ENCODE measurements at places on chromosomes 7 and 10. TPM values are rescaled to one million over a fixed set of nuclear protein-coding genes. Genes with fewer than 3 reads are reported as not detected.
A peak's percentile ranks its signal among the peaks of the same experiment; 100 is the strongest.

DNA sequence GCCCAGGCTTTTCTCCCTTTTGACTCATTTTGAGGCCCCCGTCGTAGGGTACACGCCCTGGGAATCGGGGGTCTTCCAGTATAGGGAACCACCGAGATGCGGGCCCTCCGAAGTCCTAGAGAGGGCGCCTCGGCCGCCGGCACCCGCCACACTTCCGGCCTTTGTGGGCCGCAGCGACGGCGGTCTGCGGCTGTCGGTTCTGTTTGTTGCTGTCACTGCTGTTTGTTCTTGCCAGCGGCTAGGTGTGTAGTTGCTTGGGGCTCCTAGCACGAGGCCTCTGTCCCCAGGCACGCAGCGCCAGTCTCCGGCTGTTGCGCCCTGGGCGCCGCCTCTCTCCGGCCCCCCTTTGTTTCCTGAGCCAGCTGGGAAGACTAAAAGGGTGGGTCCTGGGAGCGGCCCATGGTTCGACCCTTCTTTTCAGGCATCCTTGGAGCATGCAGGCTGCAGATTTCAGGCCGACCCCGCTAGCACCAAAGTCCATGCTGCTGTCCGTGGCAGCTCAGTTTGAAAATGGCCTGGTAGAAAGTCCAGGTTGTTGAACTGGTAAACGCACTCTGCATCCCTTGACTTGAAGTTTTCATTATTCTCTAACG is 17.8 kb upstream of the ZKSCAN1 start:
- DNase-seq = peak; percentile 58

GRCh38 chr7:7897509-7897908 is 71.1 kb upstream of the GLCCI1 start:
- no peak for DNase-seq

DNA sequence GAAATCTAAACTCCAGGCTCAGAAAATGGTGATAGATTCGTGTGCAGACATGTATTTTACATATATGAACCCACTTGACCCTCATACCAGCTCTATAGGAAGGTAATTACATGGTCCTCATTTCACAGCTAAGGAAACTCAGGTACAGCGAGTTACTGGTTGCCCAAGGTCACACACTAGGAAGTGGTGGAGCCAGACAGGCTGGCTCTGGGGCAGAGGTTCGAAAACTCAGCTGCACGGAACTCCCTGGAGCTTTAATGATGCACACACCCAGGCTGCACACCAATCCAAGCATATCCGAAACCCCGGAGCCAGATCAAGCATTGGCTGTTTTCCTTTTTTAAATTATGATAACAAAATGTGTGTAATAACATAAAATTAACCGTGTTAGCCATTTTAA is 172.4 kb downstream of the COBL start:
- DNase-seq = no peak

GRCh38 chr7:85074-85882 is 107.1 kb upstream of the FAM20C start:
- DNase-seq = no peak

DNA sequence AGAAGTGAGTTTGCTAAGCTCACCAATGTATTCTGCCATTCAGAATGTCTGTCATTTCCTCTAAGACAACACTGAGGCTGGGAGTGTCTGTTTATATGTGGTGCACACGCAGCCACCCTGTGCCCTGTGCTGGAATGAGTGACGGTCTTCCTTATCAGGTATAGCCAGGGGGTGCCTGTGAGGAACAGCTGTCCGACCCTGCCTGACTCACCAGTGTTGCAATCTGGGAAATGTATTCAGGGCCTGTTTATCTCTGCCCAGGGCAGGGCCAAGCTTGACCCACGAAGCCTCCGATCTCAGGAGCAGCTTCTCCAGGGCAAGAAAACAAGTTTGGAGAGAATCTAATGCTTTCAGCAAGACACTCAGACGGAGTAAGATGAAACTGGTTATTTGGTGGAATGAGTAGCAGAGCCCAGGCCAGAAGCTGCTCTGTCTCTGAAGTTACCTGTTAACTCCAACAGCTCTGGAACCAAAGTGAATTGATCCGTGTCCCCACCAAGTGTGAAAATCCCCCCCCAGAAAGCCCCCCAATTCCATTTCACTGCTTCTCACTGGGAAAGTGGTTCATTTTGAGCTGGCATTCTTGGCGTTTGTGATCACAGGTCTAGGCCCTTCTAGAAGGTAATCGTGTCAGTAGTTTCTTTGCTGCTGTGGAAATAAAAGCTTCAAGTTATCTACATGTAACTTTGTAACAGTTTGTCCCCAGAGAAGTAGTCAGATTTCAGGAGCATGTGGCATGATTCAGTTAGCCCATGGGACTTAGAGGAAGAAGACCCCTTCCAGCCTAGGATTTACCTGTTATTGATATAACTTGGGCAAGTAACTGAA is 6.1 kb upstream of the UBE2H start:
- peak; percentile 90 for DNase-seq

DNA sequence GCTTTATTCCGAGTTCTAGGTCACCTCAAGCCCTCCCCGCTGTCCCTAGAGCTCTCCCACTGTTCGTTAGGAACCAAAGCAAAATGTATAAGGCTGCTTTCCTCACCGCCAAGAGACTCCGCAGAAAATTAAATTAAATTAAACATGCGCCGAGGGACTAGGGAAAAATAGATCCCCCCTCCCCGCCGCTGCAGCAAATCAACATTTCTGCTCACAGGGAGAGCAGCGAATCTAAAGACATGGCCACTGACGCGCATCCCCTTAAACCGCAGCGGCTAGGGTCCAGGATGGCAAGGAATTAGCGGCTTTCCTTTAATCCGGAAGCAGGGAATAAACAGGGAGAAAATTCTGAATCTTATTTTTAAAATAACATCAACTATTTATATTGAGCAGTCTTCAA is 7.6 kb downstream of the SP8 start:
- DNase-seq = no peak

DNA sequence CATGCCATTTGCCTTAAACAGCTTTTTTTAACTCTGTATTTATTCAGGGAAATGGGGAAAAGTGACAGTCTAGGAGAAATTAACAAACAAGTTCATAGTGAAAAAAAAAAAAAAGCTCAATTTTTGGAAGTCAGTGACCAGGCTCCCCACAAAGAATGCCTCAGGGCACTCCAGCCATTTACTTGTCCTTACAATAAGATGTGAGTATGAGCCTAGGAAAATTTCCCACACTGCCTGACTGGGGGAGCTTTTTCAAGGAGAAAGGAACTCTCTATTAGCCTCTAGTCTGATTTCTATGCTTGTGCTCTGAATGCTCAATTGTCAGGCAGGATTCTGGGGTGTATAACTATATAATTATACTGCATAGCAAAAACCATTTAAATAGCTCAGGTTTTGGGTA is 74.9 kb upstream of the NRBF2 start:
- no peak for DNase-seq

GRCh38 chr10:11642566-11642965 is 31.1 kb upstream of the USP6NL start:
- no peak for DNase-seq

DNA sequence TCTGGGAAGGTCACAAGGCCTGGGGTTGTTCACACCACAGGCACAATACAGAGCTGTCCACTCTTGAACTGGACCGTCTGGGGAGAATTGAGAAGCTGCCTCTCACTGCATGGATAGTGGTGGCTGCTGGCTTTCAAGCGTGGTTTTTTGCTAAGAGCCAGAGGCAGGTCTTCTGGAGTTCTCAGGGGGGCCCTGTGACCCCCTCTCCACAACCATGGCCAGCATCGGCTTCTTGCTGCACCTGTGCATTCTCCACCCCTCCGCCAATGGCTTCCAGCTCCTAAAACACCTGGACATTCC is 140.3 kb downstream of the ADCY1 start:
- no peak for DNase-seq

DNA sequence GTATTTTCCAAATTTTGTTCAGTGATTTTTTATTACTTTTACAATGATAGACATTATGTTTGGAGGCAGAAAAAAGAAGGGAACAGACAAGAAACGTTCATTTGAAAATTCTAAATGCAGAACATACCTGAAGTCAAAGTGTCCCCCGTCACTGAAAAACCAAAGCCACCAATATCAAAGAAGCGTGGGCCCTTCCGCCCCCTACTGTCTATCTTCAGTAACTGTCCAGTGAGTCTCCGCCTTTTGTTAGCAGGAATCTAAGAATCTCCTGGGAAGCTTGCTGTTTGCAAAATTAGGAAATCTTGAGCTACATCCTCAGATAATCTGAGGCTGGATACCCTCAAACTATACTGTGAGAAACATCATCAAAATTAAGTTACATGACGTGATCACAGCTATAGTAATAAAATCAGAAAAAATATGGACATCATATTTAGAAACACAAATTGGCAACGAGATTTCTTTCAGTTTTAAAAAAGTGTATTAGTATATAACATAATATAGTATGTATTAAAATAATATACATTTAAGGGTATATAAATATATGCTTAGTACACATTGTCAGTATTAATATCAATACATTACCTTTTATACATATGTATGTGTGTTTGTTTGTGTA is 169.3 kb upstream of the AKR1E2 start:
- peak; percentile 90 for DNase-seq

- no peak for DNase-seq
Measured at GRCh38 chr7:111841596-111842205, 279.4 kb upstream of the IMMP2L start.

- peak; percentile 17 for DNase-seq
Measured at GRCh38 chr7:28041508-28042314, 138.9 kb downstream of the JAZF1 start.

The GRID2IP gene
- under 0.01 TPM for total RNA-seq

The LIPF gene
- total RNA-seq = not detected

The TET1 gene
- 0.60 TPM for total RNA-seq

The PNLIP gene
- not detected for total RNA-seq
